ENCODE measurements at places on chromosomes 11 and 22. TPM values are rescaled to one million over a fixed set of nuclear protein-coding genes. Genes with fewer than 3 reads are reported as not detected.

GRCh38 chr22:38866399-38867123, 5.5 kb downstream of the CBX6 start:
- peaks cover 96% of the 10 kb centered on the region for H3K4me1 ChIP-seq
- DNase-seq = no peak
- no peak overlapping the region for H3K27ac ChIP-seq
- no peak overlapping the region for H3K4me3 ChIP-seq
- H3K36me3 ChIP-seq = peaks cover 6% of the 10 kb centered on the region

GRCh38 chr11:121933694-121934093, 182.3 kb downstream of the BLID start:
- no peak overlapping the region for H3K4me3 ChIP-seq
- no peaks in the 10 kb centered on the region for H3K27me3 ChIP-seq
- no peaks in the 10 kb centered on the region for H3K36me3 ChIP-seq
- DNase-seq = no peak
- no peak overlapping the region for H3K27ac ChIP-seq

DNA sequence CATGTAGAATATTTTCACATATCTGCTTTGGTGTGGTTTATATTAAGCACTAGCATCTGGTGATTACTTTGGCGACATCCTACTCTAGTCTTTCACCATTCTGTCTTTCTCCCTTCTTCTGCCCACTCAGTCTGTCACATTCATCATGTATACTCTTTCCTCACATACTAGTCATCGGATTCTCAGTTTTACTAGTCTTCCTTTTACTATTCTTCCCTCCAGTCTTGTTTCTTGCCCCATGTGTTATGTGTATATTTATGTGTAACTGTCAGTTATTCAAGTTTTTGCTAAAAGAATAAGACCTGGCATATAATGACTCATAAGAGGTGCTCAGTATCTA, 4.6 kb upstream of the DIXDC1 start:
- H3K36me3 ChIP-seq = no peaks in the 10 kb centered on the region
- no peak overlapping the region for H3K27ac ChIP-seq
- H3K4me1 ChIP-seq = peaks cover 13% of the 10 kb centered on the region
- no peaks in the 10 kb centered on the region for H3K27me3 ChIP-seq
- H3K4me3 ChIP-seq = no peak overlapping the region
- DNase-seq = no peak

DNA sequence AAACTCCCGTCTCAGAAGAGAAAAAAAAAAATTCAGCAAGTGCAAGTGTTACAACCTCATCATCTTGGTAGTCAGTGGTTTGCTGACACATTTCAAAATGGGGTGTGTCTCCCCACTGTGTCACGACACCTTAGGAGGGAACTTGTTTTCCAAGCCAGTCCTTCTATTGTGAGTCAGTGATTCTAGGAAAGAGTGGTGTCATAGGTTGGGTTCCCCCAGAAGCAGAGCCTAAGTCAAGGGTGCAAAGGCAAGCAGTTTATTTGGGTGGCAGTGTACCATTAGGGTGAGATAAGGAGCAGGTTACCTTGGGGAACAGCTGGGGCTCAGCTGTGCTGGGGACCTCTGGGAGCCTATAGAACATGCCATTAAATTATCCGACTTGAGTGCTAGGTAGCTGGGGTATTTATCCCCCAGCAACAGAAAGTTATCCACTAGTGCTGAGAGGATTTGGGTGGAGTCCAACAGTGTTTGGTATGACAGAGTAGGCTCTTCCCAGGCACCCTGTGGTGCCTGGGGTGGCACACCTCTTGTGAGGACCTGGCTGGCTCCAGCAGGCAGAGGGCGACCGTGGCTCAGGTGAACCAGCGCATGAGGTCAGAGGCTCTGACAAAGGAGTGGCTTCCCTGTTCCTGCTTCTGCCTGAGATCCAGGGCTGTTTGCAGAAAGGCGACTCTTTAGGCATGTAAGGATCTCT, 41.7 kb downstream of the KIAA1671 start:
- no peak for DNase-seq
- peak overlapping the region; percentile 85 for H3K27ac ChIP-seq
- no peak overlapping the region for H3K4me3 ChIP-seq
- no peaks in the 10 kb centered on the region for H3K36me3 ChIP-seq

Gene C1QTNF4
- not detected for total RNA-seq

Data from esophagus squamous epithelium (tissue), 5 donors.